Brain microvascular endothelial cell (primary cell): ENCODE measurements at places on chromosomes 6 and 20.

GRCh38 chr6:25192590-25193459 is 86.3 kb upstream of the CARMIL1 start:
- peak; percentile 91 for DNase-seq

- DNase-seq = no peak
These were observed 26.0 kb upstream of the PCMTD2 start for GRCh38 chr20:64229507-64230061.

- DNase-seq = no peak
These were observed 880.8 kb upstream of the SLC35B3 start for GRCh38 chr6:9315966-9316650.

GRCh38 chr20:36150847-36151539 is 3.5 kb upstream of the EPB41L1 start:
- no peak for DNase-seq

- DNase-seq = no peak
These were observed 148.6 kb upstream of the MLIP start for GRCh38 chr6:53962646-53963045.

GRCh38 chr6:111631018-111631417 is 25.3 kb upstream of the TRAF3IP2 start:
- no peak for DNase-seq

GRCh38 chr6:46453741-46454316 is 37.4 kb downstream of the RCAN2 start:
- DNase-seq = no peak

DNA sequence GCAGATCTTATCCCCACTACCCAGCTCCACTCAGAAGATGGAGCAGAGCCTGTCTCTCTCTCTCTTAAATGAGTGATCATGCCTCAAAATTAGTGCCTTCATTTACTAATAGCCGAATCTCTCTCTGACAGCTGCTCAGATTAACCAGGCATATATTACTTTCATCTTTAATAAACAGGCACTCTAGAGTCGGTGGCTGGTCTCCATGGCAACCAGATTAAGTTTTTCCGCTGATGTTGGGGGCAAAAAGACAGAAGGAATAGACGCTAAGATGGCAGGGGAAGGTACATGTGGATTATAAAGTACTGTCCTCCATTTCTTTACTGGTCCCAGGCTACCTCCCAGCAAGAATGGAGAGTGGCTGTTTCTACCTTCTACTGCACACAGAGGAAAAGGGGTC is 121.6 kb downstream of the QRSL1 start:
- DNase-seq = no peak

DNA sequence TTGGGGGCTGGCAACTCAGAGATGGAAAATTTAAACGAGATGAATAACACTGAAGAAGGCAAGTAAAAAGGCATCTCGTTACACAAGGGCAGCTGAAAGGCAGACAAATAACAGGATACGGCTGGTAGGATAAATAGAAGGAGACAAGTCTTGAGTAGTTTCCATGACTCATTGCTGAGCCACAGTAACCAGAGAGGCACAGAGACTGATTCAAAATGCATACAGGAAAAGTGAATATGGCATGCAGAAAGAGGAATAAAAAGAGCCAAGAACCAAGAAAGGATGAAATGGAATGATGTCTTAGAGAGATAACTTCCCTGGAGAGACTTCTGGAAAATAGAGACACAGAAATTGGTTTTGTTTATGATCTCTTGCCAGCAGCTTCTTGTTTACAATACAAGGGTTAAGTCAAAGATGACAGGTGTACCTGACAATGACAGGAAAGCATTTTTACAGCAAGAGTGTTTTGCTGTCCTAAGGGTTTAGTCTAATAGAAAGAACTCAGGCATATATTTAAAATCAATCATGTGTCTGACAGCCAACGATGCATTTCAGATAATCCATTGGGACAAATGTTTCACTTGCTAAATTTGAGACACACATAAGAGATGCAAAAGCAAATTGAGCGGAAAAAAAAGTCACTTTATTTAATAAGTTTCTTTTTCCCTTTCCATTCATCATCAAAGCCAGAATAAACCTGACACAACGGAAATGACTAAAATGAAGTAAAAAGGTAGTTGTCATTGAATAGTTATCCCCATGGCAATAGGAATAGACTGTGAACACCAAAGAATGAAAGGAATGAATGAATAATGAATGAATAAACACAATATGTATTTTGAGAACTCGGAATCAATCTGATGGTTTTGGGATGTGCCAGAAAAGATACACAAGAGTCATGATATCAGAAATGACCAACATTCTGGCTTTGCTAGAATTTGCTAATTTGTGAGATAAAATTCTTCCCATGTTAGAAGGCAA is 68.0 kb upstream of the KCNQ5 start:
- DNase-seq = peak; percentile 87

DNA sequence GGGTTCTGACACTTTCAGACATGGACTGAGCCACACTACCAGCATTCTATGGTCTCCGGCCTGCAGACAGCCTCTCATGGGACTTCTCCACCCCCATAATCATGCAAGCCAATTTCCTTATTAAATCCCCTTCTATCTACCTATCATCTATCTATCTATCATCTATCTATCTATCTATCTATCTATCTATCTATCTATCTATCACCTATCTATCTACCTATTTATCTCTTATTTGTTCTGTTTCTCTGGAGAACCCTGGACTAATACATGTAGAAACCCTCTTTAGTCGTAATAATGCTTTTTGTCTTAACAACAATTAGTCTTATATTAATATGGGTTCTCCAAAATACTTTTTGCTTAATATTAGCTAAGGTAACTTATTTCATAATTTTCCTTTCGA is 174.1 kb upstream of the PRSS16 start:
- no peak for DNase-seq

DNA sequence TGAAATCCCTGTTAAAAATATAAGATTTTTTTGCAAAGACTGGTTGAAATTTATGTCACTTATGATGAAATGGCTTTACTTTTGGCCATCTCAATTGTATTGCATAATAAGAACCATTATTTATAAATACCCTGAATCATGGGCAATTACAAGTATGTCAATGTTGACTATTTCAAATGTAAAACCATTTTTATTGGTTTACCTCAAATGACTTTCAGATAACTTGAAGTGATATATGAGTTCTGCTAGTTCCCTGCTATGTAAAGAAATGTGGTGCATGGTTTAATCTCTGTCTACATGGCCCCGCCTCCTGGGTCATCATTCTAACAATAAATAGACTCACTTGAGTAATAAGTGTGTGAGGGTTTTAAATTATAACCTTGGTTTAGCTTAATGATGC is 275.6 kb upstream of the PREP start:
- DNase-seq = no peak

DNA sequence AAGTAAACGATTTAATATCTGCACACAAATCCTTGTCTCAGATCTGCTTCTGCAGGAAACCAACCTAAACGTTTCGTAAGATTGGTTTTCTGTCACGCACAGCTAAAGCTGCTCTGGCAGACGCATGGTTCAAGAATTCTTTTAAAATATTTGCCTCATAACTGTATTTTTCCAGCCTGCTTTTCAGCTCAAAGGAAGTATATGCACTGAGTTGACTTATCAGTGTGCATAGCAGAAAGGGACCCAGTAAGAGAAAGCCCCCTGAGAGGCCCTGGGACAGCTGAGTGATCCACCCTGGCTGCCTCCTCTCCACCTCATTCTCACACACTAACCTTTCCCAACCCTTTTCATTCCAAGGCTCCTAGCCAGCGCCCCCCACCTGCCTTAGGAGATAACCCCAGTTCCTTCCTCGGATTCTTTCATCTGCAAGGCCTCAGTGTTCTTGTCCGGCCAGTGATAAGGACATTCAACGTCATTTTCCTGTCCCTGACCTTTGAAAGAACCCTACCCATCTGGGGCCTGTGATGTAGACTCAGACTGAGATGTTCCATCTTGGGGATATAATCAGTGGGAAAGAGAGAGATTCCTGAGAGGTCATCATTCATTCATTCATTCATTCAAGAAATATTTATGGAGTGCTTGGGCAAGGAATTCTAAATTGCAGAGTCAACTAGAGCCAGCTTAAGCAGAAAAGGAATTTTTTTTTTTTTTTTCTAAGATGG is 22.4 kb upstream of the SLC9A8 start:
- peak; percentile 73 for DNase-seq

DNA sequence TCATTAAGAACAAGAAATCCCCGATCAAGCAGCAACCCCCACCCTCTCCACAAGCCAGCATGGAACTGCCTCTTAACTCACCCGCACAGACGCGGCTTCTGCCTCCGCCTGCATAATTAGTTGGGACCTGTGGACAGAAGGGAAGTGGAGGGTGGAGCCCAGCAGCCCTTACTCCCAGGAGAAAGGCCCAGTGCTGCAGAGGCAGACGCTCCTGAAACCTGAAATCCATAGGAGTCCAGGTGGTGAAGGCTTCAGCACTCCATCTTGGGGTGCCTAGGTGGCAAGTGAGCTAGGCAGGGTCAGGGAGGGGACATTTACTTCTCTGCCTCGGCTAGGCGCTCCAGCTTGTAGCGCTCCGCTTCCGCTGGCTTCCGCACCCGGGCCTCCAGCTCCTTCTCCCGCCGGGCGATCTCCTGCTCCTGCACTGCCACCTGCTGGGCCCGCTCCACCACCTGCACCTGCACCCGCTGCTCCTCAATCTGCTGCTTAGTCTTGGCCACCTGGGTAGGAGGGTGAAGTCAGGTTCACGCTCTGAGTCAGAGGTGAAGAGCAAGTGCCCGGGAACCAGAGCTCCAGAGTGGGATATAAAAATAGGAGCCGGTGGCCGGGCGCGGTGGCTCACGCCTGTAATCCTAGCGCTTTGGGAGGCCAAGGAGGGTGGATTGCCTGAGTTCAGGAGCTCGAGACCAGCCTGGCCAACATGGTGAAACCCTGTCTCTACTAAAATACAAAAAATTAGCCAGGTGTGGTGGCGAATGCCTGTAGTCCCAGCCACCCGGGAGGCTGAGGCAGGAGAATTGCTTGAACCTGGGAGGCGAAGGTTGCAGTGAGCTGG is 10.7 kb downstream of the TUBB start:
- no peak for DNase-seq

GRCh38 chr20:54262671-54263070 is 54.8 kb downstream of the PFDN4 start:
- DNase-seq = no peak

DNA sequence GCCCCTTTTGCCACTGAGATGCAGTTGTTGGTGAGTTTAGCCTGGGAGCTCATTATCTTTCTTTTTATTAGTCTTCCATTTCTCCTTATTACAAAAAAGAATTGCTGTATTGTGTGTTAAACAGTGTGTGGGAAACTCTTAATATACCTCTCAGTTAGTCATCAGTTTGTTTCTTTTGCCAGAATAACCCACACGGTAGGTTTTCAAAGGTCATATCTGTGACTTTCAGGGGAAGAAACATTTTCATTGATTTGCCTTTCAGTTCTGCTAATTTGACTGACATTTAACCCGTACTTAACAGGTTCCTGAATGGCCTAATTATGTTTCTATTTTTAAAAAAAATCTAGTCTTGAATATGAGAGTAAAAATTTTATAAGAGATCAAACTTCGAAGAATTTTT is 145.3 kb downstream of the KHDC1L start:
- DNase-seq = no peak

- no peak for DNase-seq
These were observed 102.1 kb downstream of the MAN1A1 start for GRCh38 chr6:119247504-119247903.

GRCh38 chr20:58647796-58648501 is 3.1 kb upstream of the STX16 start:
- no peak for DNase-seq

DNA sequence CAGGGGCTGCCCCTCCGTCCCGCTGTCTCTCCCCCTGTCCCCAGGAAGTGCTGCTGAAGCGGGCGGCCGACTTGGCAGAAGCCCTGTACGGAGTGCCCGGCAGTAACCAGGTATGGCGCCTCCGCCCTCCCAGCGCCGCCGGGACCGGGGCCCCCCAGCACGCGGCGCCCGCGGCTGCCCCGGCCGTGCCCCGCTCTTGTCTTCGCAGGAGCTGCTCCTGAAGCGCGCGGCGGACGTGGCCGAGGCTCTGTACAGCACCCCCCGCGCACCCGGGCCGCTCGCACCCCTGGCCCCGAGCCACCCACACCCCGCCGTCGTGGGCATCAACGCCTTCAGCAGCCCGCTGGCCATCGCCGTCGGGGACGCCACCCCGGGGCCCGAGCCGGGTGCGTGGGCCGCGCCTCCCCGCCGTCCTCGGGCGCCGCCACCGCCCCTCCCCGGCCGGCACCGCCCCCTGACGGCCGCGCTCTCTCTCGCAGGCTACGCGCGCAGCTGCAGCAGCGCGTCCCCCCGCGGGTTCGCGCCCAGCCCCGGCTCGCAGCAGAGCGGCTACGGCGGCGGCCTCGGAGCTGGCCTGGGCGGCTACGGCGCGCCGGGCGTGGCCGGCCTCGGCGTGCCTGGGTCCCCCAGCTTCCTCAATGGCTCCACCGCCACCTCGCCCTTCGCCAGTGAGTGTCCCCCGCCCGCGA is 48.4 kb downstream of the CPXM1 start:
- no peak for DNase-seq

DNA sequence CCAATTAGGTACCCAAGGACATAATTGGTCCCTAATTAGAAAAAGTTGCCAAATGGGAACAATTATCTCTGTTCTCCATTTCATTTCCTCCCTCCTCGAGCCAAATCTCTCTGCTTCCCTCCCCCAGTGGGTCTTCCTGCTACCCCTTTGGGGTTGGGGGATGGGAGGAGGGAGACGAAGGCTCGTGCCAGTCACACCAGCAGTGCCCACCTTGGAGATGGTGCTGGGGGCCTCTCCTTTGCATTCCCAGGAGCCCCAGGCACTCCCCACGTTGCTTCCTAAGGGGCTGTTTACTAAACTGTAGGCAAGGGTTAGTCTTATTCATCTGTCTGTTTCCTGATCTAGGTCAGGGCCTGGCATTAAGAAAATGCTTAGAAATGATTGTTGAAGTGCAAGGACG is 33.1 kb downstream of the MDFI start:
- DNase-seq = no peak

DNA sequence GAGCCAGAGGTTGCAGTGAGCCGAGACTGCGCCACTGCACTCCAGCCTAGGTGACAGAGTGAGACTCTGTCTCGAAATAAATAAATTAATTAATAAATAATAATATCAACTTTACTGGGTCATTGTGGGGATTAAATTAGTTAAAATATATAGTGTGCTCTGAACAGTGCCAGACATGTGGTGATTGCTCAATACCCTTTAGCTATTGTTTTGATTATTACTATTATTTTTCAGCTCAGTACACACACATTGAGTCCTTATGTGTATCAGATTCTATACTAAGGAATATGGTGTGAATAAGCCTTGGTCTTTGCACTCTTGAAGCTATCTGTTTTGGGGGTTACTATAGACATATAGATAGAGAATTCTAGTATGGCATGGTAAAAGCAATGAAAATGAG is 28.9 kb downstream of the TREML1 start:
- DNase-seq = no peak
